Epithelial cell of esophagus (primary cell): ENCODE measurements at places on chromosomes 5 and 9.

DNA sequence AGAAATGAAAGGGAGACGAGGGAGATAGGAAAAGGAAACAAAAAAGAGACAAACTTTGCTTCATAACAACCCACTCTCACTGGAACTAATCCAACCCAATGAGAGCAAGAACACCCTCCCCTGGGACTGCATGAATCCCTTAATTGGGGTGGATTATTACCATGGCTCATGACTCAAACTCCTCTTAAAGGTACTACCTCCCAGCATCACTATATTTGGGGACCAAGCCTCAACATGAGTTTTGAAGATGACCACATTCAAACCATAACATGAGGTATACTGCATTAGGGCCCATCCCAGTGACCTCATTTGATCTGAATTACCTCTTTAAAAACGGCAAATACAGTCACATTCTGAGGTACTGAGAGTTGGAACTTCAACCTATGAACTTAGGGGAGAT, 8.0 kb downstream of the MTAP start:
- peak; percentile 78 for DNase-seq

- peak; percentile 21 for DNase-seq
These were observed 102.2 kb downstream of the PCSK5 start for GRCh38 chr9:75992482-75993206.

GRCh38 chr9:97984188-97985057, 1.3 kb downstream of the ANP32B start:
- DNase-seq, result peak; percentile 79

DNA sequence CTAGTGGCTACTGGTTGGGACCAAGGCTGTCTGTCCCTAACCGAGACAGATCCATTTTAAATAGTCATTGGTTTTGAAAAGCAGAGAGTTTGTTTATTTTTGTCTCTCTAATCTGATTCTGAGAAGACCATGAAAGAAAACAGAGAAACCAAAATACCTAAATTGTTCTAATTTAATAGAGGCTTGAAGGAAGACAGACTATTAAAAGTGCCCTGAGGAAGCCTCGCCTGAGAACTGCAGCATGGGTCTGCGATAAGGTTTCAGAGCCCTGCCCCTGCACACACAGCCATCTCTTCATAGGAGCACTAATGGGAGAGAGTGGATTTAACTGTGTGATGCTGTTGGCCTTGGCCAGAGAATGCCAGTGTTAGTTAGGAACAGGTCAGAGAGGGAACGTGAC, 175.5 kb upstream of the SV2C start:
- no peak for DNase-seq

DNA sequence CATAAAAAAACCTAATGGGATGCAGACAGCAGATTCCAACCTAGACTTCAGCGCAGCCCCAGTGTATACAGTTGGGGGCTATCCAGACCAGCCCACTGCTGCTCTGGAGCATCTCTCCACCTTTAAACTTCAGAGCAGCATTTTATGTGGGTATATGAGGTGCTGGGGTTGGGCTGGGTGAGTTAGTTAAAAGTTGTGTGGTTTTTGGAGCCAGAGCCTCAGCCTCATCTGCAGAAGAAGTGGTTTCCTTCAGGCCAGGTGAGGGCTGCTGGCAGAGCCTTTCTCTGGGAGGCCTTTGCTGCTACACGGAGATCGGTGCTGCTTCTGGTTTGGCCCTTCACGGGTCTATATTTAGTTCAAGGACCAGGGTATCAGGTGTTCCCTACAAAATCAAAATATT, 228.3 kb downstream of the PDZD2 start:
- DNase-seq, result no peak

- DNase-seq, result no peak
These were observed 9.0 kb upstream of the LIX1 start for GRCh38 chr5:97151370-97151769.

DNA sequence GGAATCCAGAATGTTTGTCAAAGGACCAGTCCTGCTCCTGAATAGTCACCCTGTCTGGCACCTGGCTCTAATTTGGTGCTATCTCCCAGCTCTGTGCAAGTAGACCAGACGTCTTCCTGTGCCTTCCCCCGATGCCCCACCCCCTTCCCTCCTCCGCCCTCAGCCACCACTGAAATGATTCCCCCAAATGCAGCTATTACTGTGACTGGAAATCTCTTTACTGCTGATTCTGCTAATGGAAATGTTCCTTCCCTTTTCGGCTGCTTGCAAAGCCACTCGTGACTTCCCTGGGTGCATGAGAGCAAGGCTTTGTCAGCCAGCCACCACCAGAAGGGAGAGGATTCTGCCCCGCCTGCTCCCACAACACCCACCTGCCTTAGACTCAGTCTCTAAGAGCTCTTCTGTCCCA, 11.4 kb downstream of the ASTN2 start:
- DNase-seq, result no peak

DNA sequence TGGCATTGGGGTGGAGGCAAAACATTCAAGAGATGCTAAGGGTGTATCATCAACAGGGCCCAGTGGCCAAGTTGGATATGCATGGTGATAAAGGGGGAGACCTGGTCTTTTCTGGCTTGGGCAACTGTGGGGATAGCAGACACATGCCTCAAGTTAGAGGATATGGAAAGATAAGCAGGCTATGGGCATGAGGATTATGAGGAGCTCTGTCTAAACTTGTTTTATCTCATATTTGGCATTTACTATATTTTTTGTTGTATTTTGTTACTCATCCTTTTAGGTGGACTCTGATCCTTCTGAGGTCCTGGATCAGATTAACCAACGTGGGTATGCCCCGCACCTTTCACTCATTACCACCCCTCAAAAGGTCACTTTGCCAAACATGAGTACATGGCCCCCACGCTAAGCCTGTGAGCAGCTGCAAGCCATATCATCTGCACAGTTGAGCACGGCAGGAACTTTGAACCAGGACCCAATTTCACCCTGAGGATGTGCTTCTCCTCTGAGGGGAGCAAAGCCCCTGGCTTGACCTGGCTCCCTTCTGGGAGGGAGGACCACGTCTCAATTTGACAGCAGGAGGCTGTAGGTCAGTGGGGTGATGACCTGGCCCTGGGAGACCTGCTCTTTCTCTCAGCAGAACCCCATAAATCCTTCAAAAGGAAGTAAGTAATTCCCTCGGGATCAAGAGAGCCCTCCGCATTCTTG, 71.1 kb upstream of the CD180 start:
- DNase-seq, result peak; percentile 30

DNA sequence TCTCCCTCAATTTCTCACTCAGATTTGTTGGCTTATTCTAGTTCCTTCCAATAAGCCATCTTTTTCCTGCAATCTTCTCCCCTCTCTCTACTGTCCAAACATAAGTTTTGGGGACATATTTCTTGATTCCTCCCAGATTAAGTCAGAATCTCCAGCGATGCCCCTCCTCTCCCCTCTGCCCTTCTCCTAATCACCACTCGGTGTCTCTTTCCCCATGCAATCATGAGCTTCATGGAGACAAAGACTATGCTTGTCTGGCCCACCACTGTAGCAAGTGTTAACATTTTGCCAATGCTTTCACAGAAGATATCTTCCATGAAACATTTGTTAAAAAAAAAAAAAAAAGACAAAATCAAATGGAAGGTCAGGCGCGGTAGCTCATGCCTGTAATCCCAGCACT, 42.4 kb downstream of the PDE6A start:
- DNase-seq, result no peak

- no peak for DNase-seq
These were observed 345.7 kb downstream of the DRD1 start for GRCh38 chr5:175098301-175098700.

DNA sequence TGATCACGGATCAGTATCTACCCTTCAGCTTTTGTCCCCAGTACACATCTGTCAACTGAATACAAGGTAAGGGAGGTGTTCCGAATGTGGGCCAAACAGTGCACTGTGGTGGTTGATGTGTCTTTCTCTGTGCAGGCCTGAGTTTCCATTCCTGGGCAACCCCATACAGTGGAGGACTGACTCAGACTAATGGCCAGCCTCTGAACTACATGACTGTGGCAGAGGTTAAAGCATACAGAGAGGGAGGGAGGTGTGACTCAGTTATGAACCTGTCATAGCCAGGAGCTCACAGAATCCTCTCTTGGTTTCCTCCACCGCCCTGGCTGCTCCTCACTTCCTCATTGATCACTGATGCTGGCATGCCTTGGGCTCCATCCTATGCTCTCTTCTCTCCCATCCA, 136.4 kb upstream of the TAS2R1 start:
- DNase-seq, result peak; percentile 57

DNA sequence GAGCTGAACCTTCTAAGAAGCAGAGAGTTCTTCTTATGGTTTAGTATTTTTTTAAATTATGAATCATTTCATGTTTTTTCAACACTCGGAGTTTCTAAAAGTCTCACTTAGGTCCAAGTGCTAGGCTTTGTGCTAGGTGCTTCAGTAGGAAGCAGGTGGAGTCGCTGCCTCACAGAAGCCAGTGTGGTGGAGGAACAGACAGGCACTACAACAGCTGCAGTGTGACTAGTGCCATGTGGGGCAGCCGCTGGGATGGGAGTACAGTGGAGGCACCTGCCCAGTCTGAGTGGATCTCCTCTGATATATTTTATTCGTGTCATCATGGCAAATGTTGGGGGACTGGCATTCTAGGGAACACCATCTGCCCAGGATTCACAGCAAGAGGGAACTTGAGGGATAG, 15.3 kb downstream of the PCDHGC5 start:
- DNase-seq, result no peak

DNA sequence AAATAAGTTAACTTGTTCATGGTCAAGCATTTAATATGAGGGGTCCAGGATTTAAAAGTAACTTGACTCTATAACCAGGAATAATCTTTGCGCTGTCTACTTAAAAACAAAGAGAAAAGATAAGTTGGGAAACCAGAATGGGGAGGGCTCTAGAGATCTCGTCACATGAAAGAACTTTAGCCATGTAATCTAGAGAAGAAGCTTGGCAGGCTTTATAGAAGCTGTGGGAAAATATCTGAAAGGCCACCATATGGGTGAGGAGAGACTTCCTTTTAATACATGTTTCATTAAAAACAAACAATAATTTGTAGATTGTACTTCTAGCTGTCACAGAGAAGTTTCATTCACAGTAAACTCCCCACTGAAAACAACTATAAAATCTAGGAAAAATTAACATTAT, 46.7 kb upstream of the PPP1R2B start:
- DNase-seq, result no peak

- no peak for DNase-seq
These were observed 9.8 kb downstream of the GPR21 start for GRCh38 chr9:123043081-123043939.

- no peak for DNase-seq
These were observed 2031.8 kb upstream of the CDH6 start for GRCh38 chr5:29161399-29162291.
